DMS53 (cell line): ENCODE measurements at places on chromosomes 6 and 20.

DNA sequence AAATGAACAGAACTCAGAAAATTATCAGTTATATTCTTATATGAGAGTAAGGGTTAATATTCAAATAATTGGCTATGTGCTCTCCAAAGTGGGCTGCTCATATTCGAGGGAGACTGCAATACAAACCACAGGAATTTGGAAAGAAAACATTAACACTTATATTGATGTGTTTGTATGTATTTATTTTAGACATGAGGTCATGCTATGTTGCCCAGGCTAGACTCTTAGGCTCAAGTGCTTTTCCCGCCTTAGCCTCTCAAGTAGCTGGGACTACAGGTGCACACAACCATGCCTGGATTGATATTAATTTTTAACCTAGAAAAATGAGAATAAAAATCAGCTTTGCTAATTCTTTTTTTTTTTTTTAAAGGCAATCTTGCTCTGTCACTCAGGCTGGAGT is 35.0 kb downstream of the BTBD9 start:
- DNase-seq = peak; percentile 92

GRCh38 chr6:33975661-33976436 is 170.0 kb downstream of the GRM4 start:
- no peak for DNase-seq

- peak; percentile 96 for DNase-seq
These were observed 42.8 kb upstream of the HFE start for GRCh38 chr6:26044140-26045064.

DNA sequence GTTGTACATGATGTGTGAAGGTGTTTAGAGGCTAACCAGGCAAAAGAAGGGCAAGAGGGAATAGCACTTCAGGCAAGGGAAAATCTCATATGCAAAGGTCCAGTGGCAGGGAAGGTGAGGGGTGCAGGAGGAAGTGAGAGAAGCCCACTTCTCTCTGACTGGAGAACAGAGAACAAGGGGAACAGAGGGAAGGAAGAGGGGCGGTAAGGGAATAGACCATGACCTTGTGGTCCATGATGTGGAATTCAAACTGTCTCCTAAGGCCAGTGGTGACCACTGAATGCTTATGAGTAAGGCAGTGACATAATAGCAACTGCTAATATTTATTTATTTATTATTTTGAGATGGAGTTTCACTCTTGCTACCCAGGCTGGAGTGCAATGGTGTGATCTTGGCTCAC is 20.6 kb upstream of the SLC9A8 start:
- no peak for DNase-seq

GRCh38 chr20:31757254-31757653 is 18.2 kb downstream of the TPX2 start:
- DNase-seq = no peak

DNA sequence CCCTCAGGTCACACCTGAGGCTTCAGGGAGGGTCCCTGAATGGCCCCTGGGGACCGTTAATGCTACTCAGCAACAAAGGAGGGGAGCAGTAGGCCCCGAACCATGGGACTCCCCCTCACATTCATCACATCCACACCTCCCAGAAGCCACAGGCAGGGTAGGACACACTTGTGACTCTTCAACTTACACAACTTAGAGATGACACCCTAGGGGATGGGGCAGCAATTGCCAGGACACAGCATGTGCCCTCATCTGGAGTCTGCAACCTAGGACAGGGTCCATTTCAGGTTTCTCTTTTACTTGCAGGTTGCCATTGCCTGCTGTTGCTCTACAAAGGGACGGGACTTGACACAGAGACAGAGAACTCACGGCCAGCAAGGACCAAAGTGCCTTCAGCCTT is 770 bp downstream of the ULBP3 start:
- DNase-seq = peak; percentile 33

DNA sequence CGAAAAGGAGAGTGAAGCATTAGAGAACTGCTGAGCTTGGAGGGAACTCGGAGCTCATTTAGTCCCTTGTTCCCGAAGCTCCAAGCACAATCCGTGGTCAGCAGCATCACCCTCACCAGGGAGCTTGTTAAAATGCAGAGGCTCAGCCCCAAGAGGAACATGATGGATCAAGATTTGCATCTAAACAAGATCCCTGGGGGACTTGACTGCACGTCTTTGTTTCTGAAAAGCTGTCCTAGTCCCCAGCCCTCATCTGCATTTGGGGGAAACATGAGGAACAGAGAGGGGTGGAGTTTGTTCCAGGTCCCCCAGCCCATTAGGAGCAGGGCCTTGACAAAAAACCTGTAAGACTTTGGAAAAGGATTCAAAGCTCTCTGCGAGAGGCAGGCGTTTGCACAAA is 4.1 kb upstream of the LBP start:
- DNase-seq = no peak

- DNase-seq = peak; percentile 76
These were observed 724 bp downstream of the CDKN1A start for GRCh38 chr6:36679043-36679833.

DNA sequence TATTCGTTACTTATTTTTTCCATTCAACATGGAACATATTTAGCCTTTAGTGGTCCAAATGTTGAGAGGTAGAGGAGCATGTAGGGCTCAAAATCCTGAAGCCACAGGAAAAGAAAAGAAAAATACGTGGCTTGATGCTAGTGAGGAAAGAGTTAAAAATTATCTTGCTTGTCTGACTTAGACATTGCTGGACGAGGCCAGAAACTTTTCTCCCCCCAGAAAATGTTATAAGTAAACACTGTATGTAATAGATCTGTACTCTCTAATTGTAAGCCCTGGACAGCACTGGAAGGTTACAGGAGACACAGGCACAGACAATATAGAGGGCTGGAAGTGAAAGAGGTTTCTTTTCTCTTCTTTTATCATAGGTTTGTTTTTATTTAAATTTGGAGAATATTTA is 165.6 kb downstream of the ZFP64 start:
- DNase-seq = no peak

- no peak for DNase-seq
These were observed 47.8 kb downstream of the CARMIL1 start for GRCh38 chr6:25326960-25327359.

GRCh38 chr6:18488004-18488403 is 100.9 kb downstream of the RNF144B start:
- no peak for DNase-seq

- no peak for DNase-seq
These were observed 136.8 kb downstream of the ZDHHC14 start for GRCh38 chr6:157517601-157518359.

DNA sequence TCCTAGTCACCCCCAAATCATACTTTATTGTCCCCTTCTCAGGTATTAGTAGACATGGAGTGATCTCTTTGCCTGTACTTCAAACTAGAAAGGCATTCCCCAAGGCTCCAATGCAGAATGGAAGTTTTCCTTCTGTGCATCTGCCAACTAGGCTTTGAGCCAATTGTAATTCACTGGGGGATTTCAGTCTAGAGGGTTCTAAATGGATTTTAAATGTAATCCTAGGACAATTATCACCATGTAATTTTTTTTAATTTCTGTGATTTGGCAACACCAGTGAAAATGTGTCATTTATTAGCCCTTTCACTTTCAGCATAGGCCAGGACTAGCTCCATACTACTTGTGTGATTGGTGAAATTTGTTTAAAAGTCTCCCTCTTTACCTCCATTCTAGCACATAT is 557.6 kb upstream of the MARCKS start:
- DNase-seq = no peak

DNA sequence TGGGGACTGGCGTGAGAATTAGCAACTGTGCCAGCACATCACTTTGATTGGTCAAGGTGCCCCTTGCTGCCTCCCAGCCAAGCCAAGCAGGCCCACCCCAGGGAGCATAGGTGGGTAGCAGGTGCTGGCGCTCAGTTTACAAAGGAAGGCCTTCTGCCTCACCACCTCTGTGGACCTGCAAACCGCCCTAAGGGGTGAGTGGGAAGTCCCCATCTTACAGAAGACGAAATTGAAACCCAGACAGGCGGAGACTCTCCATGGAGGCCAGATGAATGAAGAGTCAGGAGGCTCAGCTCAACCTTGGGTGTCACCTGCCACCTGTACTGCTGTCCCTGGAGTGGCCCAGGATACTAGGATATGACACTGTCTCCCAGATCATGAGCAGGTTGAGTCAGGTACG is 21.5 kb upstream of the MAS1L start:
- no peak for DNase-seq

- no peak for DNase-seq
These were observed 76.7 kb downstream of the PLEKHG1 start for GRCh38 chr6:150676344-150676743.

- no peak for DNase-seq
These were observed 5.6 kb upstream of the CFB start for GRCh38 chr6:31940256-31940664.
